ENCODE measurements at places on chromosomes 13 and 19.

- peak; percentile 13 for DNase-seq
Measured at GRCh38 chr13:79128158-79128557, 277.9 kb downstream of the RBM26 start.

GRCh38 chr19:6825076-6825774 is 52.7 kb downstream of the VAV1 start:
- no peak for DNase-seq

DNA sequence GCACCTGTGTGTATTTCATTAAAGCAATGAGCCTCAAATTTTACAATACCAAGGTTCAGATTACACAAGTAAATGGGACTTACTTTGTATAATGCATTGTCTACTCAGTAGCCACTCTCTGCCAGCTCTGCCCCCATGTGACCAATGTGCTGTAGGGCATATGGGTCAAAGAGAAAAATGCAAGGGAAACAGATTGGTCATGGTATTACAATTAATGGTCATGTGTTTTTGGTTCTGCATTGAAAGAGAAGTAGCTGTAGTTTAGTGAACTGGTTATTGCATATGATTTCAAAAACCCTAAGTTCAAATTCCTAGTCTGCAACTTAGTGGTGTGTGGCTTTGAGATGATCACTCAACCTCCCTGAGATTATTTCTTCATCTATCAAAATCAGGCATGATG is 545.4 kb downstream of the SUCLA2 start:
- DNase-seq = peak; percentile 47

- DNase-seq = no peak
Measured at GRCh38 chr19:5792224-5792623, 1.3 kb upstream of the DUS3L start.

GRCh38 chr13:48043789-48044503 is 6.4 kb downstream of the NUDT15 start:
- DNase-seq = no peak

DNA sequence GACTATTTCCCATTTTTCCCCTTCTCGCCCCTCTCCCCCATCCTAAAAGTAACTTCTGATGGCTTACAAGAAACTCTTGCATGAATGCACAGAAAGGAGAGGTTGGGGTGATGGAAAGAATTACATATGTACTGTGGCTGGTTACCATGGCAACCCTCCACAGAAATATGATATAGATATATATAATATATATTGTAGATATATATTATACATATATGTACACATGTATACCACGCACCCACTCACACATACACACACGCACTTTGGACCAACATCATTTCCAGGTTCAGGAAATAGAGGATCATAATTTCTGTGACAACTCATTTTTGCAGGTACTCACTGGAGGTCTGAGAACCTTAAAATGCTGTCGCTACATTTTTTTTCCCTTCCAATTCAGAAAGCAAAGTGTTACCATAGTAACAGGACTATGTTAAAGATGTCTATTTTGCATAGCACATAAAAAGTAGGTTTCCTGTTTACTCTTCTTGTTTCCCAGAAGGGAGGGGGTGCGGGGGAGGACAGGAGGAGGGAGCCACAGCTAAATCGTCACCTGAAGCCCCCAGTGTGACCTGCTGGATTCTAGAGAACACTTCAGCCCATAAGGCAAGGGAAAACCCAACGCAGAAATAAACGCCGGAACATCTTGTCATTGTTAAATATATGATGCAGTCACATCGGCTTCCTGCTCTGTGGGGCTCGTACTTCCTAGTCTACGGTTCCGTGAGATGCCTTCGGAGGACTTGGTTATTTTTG is 44.7 kb downstream of the EFNB2 start:
- no peak for DNase-seq

DNA sequence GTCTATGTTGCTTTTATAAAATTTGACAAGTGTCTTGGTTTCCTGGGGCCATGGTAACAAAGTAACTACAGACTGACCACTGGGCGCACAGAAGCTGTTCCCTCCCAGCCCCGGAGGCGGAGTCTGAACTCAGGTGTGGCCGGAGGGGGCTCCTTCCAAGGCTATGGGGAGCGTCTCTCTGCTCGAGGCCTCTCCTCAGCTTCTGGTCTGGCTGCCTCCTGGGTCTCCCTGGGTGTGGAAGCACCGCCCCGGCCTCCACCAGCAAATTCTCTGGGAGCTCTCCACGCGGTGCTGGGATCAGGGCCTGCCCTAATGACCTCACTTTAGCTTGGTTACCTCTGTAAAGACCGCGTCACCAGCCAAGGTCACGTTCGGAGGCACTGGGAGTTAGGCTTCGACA is 45.7 kb upstream of the F7 start:
- DNase-seq = no peak

DNA sequence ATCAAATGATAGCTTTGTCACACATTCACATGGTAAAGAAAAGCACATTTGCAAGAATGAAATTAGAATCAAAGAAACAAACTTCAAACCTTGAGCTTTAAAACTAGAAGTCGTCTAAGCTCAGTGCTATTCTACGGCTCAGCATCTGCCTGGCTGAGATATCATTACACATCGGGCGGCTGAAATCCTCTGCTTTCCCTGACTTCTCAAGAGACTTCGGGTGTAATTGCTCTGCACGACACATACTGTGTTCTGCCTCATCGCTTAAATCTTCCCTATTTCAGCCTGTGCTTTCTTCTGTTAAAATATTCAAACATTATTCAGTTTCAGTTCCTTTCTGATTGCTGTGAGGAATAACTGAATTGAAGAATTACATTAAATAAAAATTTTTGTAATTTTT is 265.3 kb downstream of the NALCN start:
- no peak for DNase-seq

DNA sequence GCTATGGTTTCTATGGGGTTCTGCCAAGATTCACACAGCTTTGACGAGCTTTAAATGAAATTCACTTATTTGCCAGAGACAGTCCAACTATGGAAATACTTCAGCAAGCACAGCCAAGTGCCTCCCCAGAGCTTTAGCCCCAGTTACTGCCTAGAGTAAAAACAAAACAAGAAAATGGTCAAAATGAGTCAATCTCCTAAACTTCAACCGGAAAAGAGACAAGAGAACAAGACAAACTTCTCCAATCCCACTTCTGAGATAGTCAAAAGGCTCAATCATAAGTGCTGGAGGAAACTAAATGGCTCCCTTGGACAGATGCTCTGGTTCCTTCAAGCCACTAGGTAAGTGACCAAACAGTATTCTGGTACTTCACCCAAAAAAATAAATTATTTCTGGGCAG is 65.8 kb downstream of the KATNAL1 start:
- no peak for DNase-seq

GRCh38 chr13:31793246-31793645 is 53.9 kb downstream of the RXFP2 start:
- peak; percentile 85 for DNase-seq

GRCh38 chr19:18846862-18847548 is 15.2 kb downstream of the UPF1 start:
- peak; percentile 67 for DNase-seq

GRCh38 chr13:73283636-73284035 is 224.8 kb downstream of the KLF5 start:
- no peak for DNase-seq

DNA sequence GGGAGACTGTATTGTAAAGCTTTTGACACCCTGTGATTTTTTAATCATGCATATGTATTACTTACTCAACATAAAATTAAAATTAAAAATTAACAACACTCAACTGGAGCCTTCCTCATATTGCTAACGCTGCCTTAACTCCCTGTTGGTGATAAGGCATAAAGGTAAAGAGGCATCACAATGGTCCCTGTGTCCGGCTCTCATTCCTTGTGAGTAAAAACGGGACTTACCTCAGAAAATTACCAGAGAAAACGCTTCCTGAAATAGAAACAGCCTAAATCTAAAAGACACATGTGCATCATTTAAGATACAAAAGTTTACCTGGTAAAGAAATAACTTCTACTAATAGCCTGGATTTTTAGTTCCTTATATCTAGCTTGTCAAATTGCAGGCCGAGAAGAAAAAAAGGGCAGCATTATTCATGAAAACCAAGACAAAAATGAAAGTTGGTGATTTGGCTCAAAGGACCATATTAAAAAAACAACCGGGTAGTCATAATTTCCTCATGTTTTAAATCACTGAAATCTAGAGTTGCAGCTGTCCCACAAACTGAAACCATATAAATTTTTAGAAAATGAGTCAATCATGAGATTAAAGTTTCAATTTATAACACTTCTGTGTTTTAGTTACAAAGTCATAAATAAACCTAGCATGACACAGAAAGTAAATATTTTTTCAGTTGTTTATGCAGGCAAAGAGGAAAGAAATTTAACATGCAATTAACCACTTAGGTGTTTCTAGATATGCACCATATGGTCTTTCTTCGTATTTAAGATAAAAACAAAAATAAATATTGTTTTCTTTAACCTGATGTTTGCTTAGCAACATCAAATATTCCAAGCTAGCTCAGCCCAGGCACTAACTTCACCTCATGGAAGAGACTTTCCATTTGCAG is 94.7 kb downstream of the MIPEP start:
- peak; percentile 47 for DNase-seq

DNA sequence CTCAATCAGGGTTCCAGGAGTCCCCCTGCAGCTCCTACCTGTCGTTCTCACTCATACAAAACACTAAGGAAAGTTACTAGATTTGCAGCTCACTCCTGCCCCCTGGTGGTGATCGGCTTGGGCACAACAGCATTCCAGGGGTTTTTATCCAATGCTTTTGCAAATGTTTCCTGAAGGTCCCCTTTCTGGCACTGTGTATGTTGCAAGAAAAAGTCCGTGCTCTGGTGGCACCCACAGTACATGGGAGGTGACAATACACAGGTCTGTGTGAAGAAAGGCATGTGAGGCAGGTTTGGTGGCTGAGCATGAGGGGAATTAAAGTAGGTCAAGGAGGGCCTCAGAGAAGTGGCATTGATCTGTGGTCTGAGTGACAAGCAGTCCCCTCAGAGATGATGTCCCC is 8.6 kb upstream of the TYK2 start:
- DNase-seq = peak; percentile 90

DNA sequence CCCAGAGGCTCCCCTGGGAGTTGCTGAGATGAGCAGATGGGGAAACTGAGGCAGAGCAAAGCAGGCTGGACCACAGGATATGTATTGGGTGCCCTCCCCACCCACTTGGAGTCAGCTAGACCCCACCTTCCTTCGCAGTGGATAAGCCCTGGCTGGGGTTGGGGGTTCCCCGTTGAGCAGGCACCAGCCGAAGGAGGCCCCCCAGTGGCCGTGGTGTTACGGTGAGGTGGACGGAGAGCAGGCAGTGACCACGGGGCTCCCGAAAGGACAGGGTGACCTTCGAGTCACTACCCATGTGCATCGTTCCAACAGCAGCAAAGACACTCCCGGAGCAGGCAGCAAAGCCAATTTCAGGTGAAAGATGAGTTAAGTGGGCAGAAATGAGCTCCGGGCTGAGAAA is 62.4 kb upstream of the ADGRE5 start:
- no peak for DNase-seq

DNA sequence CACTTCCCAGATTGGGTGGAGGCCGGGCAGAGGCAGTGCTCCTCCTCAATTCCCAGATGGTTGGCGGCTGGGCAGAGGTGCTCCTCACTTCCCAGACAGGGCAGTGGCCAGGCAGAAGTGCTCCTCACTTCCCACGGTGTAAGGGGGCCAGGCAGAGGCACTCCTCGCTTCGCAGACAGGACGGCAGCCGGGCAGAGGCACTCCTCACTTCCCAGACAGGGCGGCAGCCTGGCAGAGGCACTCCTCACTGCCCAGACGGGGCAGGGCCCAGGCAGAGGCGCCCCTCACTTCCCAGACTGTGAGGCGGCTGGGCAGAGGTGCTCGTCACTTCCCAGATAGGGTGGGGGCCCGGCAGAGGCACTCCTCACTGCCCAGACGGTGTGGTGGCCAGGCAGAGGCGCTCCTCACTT is 36.6 kb upstream of the SLAIN1 start:
- no peak for DNase-seq

DNA sequence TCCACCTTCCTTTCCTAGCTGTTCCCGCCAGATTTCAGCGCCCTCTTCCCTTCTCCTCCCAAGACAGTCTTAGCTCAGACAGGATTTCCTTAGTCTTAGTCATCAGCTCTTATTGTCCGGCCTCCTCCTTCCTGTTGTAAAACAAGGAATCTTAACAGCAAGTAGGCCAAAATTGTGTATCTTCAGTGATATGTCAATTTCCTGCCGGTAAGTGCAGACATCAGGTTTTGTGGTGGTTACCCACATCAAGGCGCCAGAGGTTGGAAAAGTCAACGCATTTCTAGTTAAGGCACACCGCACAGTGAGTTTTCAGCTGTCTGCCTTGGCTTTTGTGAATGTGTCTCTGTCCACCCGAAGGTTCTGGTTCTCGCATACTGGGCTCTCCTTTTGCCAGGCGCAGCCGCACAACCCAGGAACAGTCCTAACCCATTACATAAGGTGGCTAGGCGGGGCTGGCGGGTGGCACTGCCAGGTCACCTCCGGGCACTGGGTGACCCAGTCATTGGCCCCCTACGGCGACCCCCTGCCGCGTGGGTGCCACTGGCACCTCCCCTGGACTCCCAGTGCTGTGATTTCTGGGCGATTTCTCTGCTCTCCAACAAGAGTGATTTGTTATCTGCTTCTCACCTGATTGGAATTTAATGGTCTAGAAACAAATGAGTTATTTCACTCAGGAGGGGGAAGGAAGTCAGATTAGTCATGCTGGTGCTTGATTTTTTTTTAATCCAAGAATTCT is 12.9 kb downstream of the COL4A2 start:
- peak; percentile 61 for DNase-seq

GRCh38 chr19:29764361-29764760 is 47.4 kb upstream of the CCNE1 start:
- no peak for DNase-seq

GRCh38 chr19:16216744-16217670 is 19.3 kb downstream of the AP1M1 start:
- no peak for DNase-seq

- no peak for DNase-seq
Measured at GRCh38 chr19:30314805-30315155, 57.4 kb upstream of the ZNF536 start.

- DNase-seq = peak; percentile 83
Measured at GRCh38 chr19:55638864-55639359, 1.9 kb upstream of the ZNF580 start.

- no peak for DNase-seq
Measured at GRCh38 chr13:101967781-101968180, 434.1 kb downstream of the FGF14 start.

GRCh38 chr19:35585848-35586247 is at the start of gene PMIS2:
Gene PMIS2 (plus strand): TSS chr19:35586173. CDS start chr19:35586260, 87 bp downstream.
- peak; percentile 15 for DNase-seq

- DNase-seq = no peak
Measured at GRCh38 chr13:81142306-81142999, 801.5 kb upstream of the SPRY2 start.

GRCh38 chr13:51783428-51784094 is 20.4 kb downstream of the DHRS12 start:
- no peak for DNase-seq
